Amniotic stem cell (primary cell): ENCODE measurements at places on chromosomes 4 and X.

GRCh38 chr4:55768291-55768690 is 51.3 kb upstream of the EXOC1L start:
- DNase-seq: peak; percentile 51

DNA sequence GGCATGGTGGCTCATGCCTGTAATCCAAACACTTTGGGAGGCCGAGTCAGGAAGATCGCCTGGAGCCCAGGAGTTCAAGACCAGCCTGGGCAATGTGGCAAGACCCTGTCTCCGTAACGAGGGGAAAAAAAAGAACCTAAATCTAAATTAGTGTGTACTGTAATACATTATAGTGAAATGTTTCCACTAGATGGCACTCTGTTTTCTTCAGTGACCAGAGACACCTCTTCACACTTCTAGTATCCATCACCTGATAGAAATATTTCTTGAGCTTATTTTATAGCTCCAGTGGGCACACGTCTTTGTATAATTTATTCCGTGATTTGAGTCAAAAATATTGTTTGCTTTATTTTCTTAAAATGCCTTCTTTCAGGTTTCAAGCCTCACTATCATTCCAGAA is 600.9 kb upstream of the DIPK2B start:
- no peak for DNase-seq

DNA sequence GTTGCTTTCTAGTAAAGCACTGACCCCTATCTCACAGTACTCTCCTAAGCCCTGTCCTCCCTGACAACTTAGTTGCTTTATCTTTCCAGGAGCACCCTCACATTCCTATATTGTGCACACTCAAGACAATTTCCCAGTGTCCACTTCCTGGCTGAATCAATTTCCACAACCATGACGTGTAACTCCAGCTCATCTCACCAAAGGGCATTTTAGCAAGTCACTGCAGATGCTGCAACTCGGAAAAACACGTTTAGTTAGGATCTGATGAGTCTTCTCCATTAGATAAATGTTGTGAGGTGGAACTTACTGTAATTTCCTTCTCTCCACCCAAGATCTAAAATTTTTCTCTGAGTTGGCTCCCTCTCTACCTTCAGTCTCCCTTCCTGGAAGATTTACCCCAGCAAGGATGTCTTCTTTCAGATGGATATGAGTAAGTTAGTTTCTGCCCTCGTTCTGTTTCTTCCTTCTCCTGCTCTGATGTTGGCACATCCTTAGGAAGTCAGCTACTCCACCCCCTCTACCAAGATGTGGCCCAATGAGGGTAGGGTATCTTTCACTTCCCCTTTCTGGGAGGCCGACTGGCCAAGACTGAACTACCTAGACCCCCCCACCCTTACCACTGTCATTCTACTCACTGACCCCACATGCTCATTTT is 28.8 kb upstream of the IL13RA1 start:
- no peak for DNase-seq

DNA sequence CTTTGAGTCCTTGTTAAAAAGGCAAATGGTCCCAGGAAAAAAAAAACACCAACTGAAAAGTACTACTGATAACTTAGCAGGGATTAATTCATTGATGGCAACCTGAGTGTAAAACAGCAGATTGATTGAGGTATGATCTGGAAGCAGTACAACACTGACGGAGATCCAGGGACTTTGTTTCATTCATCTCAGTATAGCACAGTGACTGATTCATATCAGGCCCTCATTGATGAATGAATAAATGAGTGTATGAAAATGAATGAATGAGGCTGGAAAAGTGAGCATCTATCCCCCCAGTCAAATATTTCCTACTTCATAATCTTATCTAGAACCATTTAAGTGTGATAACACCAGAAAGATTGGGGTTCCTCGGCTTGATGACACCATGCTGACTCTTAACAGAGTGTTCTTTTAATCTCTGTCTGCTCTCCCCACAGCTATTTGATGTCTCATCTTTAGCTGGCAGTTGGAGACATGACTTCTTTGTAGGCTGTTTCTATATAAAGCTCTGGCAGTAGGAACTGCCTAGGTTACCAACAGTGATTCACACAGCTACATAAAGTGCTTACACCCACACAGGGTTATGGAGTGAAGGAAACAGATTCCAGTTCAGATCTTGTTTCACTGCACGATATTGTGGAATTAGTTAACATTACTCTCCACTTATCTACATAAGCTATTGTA is 18.6 kb upstream of the RNF128 start:
- peak; percentile 17 for DNase-seq

DNA sequence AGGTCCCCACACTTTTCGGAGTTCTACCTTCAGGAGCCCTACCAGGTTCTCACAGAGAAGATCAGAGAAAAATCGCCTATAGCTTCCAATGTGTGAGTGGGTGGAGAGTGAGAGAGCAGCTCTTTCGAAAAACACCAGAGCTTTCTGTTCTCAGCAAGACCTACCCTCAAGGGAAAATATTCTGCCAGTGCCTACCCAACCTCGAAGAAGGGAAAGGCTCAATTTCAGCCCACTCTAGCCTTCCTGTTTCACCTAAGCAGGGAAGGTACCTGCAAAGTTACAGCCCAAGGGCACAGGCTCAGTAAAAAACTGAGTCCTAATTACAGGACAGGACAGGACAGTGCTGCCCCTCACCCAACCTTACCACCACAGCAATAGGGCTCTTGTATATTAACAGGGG is 104.0 kb upstream of the WDR17 start:
- no peak for DNase-seq

GRCh38 chrX:12360383-12360782 is 222.1 kb downstream of the FRMPD4 start:
- DNase-seq: peak; percentile 12

- no peak for DNase-seq
Observed at GRCh38 chr4:122005064-122005755, 53.4 kb upstream of the TRPC3 start.

DNA sequence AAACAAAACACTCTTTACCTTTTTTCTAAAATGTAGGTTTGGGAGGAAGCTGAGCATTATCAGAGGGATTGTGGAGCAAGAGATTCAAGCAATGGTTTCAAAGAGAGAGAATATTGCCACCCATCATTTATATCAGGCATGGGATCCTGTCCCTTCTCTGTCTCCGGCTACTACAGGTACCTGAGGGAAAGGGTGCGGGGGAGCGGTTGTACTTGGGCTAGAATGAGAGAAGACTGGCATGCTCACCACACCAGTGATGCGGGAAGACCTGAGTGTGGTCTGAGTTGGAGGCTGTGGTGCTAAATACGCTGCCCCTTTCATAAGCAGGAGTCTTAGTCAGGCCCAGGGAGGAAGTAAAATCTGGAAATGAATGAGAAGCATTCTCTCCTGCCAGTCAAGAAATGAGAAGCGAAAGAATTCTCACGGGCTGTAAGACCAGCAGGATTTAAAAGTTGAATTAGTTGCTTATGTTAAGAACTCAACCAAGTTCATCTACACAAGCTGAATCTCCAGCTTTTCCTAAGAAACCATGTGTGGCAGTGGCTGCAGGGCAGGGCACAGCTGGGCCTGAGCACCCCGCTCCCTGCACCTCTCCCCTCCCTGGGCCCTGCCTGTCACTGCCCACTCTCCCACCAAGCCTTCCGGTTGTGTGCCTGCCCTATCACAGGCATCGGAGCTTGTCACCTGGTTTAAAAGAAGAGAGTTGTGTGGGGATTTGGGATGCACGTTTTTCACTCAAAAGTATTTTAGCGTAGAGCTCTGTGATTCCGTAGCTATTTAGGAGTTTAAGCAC is 24.8 kb upstream of the MSANTD1 start:
- DNase-seq: no peak

DNA sequence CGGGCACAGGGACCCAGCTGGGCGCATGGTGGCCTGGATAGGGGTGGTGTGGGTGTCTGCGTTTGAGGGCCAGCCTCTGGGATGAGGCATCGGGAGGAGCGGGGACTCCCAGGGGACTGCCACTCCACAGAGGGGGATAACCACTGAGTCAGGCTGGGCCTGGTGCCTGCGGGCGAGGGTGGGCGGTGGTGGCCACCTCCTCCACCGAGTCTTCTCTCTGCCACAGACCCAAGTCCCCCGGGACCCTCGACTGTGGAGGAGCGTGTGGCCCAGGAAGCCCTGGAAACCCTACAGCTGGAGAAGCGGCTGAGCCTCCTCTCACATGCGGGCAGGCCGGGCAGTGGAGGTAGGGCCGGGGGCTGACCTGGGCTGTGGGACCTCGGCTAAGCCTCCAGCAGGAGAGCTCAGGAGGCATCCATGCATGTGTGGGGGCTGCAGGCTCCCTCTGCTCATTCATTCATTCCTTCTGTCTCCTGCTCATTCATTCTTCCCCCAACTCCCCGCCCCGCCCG is 26.4 kb downstream of the DOK7 start:
- no peak for DNase-seq

- no peak for DNase-seq
Observed at GRCh38 chr4:158540125-158540907, 18.6 kb downstream of the RXFP1 start.

DNA sequence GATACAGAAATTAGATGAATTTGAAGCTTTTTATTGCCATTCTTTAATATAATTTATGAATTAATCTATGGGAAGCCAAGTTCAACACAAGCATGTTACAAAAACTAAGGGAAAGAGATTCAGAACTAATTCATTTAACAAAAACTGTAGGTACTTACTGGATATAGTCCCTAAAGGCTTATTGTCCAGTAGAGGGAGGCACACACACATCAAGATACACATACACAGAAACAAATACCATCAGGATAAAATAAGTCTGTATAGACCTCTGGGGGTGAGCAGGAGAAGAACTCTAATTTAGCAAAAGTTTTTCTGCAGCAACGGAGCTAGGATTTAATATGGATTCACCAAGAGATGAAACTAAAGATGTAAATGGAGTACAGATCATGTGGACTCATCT is 83.0 kb upstream of the IL13RA1 start:
- DNase-seq: peak; percentile 14

DNA sequence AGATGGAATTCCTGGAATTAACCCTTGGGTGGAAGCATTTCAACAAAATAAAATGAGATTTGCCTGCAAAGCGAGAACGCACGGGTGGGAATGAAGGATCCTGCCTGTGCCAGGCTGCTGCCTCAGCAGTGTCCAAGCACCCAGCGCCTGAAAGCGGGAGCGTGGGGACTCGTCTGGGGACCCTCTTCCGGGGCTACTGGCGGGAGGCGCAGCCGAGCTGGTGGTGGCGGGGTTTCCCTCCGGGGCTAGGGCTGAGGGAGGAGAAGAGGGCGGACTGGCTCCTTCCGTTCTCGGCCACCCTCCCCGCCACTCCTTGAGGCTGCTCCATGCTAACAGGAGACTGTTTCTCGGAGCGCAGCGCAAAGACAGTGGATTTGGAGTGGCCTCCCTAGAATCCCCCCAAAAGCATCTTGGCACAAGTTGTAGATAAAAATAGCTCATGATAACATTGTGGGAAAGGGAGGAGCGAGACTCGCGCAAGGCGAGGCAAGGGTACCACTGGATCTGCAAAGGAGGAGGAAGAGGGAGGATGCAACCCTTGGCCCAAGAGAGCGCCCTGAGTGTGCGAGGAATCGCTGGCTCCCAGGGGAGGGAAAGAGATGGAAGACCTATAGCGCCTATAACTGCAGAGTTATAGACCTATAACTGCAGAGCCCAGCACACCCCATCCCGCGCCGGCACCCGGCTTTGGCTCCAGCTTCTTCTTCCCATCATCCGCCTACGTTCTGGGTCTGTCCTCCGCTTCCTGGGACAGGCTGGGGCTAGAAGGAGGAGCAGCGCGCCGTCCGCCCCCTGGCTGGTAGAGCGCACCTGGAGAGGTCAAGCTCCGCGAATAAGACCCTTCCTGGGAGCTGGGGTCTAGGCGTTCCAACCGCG is 1.3 kb downstream of the HS3ST1 start:
- DNase-seq: no peak

GRCh38 chrX:139234898-139235297 is 295.6 kb upstream of the F9 start:
- no peak for DNase-seq

GRCh38 chr4:54096295-54096962 is 3.5 kb upstream of the GSX2 start:
- DNase-seq: no peak

- no peak for DNase-seq
Observed at GRCh38 chr4:6408263-6408662, 64.2 kb downstream of the PPP2R2C start.

DNA sequence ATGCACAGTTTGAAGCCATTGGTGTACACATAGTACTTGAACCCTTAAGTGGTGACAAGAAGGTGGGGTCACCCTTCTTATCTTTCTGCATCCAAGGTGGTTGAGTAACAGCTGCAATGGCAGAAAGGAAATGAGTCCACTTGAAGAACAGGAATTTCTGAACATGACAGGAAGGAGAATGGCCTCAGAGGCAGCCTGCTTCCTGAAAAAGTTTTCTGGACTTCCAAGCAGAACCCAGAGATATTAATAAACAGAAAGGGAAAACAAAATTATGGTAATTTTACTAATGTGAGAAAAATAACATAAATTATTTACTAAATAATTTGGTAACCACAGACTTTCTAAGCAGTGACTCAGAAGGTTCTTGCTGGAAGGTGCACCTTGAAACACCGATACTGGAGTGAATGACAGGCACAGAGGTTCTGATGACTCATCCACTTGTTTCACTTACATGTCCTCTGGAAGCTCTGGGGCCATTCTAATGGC is 119.9 kb upstream of the HS3ST1 start:
- DNase-seq: no peak

- DNase-seq: peak; percentile 16
Observed at GRCh38 chr4:185535612-185536410, 504 bp upstream of the PDLIM3 start.

GRCh38 chr4:95080969-95081368 is 323.2 kb downstream of the BMPR1B start:
- no peak for DNase-seq

DNA sequence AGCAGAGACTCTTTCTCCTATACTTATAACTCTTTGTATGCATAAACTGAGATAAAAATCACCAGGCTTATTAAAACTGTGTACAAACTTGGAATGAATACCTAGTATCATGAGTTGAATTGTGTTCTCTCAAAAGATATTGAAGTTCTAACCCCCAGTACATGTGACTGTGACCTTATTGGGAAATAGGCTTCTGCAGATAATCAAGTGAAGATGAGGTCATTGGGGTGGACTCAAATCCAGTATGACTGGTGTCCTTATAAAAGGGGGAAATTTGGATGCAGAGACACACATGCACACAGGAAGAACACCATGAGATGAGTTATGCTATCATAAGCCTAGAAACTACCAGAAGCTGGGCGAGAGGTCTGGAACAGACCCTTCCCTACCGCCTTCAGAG is 26.2 kb downstream of the ZNF827 start:
- no peak for DNase-seq

DNA sequence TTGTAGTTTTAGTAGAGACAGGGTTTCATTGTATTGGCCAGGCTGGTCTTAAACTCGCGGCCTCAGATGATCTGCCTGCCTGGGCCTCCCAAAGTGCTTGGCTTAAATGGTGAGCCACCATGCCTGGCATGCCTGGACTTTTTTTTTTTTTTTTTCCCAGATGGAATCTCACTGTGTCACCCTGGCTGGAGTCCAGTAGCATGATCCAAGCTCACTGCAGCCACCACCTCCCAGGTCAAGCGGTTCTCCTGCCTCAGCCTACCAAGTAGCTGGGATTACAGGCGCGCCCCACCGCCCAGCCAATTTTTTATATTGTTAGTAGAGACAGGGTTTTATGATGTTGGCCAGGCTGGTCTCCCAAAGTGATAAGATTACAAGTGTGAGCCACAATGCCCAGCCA is 8.4 kb downstream of the UBE2K start:
- DNase-seq: peak; percentile 29
